ENCODE measurements at places on chromosomes 11 and 22. TPM values are rescaled to one million over a fixed set of nuclear protein-coding genes. Genes with fewer than 3 reads are reported as not detected.

DNA sequence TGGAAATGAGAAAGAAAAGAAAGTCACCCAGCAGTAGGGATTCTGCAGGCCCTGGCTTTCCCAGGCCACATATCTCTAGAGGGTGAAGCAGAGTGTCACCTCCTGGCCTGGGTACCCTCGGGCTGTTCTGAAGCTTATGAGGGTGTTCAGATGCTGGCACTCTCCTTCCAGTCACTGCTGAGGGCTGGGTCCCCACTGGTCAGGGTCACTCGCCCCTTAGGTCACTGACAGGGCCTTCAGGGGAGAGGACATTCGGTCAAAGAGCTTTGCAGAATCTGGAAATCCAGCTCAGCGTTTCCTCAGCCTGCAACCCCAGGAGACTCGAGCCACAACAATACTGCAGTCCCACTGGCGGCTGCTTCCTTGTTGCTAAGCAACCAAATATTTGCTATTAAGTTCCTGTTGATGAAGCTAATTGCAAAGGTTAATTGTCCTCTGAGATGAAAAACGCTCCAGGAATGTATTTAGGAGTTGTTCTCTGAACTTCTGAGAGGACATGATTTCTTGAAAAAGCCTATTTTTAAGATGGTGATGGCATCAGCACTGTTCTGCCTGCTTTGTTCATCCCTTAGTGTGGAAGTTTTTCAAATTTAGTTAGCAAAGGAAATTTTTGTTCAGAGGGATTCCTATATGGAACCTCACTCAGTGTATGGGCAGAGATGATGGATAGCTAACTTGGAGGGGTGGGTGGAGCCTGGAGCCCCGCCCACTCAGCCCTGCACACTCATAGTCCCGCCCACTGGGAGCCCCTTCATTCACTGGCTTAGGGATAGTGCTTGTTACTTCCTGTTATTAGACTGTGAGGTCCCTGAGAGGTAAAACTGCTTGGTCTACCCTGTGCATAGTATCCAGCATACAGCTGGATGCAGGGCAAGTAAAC is 109.2 kb downstream of the CSNK2A3 start:
- DNase-seq, result peak; percentile 66
- H3K36me3 ChIP-seq, result peaks cover 12% of the 10 kb centered on the region
- H3K27me3 ChIP-seq, result peaks cover 10% of the 10 kb centered on the region
- H3K27ac ChIP-seq, result no peak overlapping the region

GRCh38 chr11:27319072-27319471 is 43.9 kb downstream of the CCDC34 start:
- H3K27me3 ChIP-seq, result peaks cover 2% of the 10 kb centered on the region
- H3K4me1 ChIP-seq, result peaks cover 3% of the 10 kb centered on the region
- peaks cover 27% of the 10 kb centered on the region for H3K36me3 ChIP-seq
- no peak overlapping the region for H3K27ac ChIP-seq
- DNase-seq, result no peak
- no peak overlapping the region for H3K4me3 ChIP-seq

GRCh38 chr11:131609921-131610320 is 239.5 kb downstream of the NTM start:
- H3K27me3 ChIP-seq, result peaks cover 40% of the 10 kb centered on the region
- no peak overlapping the region for H3K27ac ChIP-seq
- H3K4me3 ChIP-seq, result no peak overlapping the region
- DNase-seq, result no peak
- H3K36me3 ChIP-seq, result no peaks in the 10 kb centered on the region

DNA sequence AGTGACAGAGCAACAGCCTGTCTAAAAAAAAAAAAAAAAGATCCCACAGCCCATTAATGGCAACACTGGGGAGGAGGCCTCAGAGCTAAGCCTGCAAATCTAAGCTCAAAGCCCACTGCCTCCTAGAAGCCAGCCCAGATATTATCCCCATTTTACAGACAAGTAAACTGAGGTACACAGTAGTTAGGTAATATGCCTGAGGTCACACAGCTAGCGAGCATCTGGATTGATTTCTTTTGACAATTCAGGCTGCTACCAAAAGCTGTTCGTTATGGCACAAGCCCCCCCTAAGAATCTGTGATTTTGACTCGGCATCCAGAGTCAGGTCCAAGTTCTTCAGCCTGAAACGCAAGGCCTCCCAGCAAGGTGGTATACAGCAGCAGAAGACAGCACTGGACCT is 13.7 kb downstream of the ELFN2 start:
- peaks cover 1% of the 10 kb centered on the region for H3K27me3 ChIP-seq
- H3K4me3 ChIP-seq, result no peak overlapping the region
- no peak overlapping the region for H3K27ac ChIP-seq
- peaks cover 9% of the 10 kb centered on the region for H3K4me1 ChIP-seq
- H3K36me3 ChIP-seq, result no peaks in the 10 kb centered on the region

AP5B1 gene
- 16.5 TPM for total RNA-seq

SOX10 gene
- 2.7 TPM for total RNA-seq

DNA sequence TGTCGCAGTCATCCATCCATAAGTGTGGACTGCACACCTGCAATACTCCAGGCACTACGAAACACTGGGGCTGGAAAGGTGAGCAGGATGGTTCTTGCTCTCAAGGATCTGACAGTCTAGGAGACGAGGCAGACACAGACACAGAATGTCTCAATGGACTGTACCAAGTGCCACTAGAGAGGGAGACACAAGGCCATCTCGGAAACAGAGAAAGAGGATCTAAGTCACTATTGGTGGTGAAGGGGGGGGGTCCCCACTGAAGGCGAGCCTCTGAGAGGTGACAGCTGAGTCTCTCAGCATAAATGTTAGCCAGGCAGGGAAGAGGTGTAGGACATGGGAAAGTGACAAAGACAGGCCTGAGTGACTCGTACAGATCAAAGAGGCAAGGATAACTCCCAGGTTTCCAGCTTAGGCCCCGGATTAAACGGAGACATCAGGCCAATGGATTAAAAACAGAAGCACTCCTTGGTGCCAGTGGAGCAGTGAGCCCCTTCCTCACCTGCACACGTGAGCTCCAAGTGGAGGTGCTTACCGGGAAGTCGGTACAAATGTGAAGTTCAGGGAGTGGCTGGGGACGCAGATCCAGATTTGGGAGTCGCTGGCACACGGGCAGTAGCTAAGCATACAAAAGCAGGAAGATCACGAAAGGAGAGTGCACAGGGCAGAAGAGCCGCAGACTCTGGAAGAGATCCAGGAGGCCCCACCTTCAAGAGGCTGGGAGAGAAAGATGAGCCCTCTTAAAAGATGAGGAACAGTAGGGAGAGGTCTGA is 117.2 kb downstream of the MICAL3 start:
- H3K36me3 ChIP-seq, result peaks cover 20% of the 10 kb centered on the region
- no peaks in the 10 kb centered on the region for H3K27me3 ChIP-seq
- H3K4me1 ChIP-seq, result peaks cover 24% of the 10 kb centered on the region
- no peak for DNase-seq

TSKU gene
- total RNA-seq, result 30.3 TPM
